HepG2 (cell line): ENCODE measurements at places on chromosomes 3 and 15.

DNA sequence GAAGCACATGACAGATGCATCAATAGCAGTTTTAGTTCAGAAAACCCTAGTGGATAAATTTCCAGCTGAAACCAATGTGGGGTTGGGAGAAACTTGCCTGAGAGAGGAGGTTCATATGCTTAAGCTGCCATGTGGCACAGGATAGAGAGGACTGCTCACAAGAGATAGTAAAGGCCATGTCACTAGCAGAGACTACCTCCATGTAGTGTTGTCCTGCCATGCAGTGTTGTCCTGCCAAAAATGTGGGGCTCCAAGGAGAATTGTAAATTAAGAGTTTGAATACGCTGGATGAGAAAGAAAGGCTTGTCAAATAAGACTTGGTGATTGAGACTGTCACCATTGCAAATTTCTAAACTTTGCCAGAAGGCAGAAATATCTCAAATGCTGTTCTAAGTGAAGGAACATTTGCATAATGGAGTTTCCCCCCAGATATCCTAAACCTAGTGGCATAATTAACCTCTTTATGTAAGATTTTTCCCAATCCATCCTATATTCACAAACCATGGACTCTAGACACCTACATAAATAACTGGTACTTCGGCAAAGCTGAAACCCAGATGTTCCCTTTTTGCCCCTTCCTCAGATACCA is 938.3 kb upstream of the ALCAM start:
- no peak for DNase-seq

- no peak for DNase-seq
Measured at GRCh38 chr3:62371720-62372591, 1.4 kb downstream of the FEZF2 start.

DNA sequence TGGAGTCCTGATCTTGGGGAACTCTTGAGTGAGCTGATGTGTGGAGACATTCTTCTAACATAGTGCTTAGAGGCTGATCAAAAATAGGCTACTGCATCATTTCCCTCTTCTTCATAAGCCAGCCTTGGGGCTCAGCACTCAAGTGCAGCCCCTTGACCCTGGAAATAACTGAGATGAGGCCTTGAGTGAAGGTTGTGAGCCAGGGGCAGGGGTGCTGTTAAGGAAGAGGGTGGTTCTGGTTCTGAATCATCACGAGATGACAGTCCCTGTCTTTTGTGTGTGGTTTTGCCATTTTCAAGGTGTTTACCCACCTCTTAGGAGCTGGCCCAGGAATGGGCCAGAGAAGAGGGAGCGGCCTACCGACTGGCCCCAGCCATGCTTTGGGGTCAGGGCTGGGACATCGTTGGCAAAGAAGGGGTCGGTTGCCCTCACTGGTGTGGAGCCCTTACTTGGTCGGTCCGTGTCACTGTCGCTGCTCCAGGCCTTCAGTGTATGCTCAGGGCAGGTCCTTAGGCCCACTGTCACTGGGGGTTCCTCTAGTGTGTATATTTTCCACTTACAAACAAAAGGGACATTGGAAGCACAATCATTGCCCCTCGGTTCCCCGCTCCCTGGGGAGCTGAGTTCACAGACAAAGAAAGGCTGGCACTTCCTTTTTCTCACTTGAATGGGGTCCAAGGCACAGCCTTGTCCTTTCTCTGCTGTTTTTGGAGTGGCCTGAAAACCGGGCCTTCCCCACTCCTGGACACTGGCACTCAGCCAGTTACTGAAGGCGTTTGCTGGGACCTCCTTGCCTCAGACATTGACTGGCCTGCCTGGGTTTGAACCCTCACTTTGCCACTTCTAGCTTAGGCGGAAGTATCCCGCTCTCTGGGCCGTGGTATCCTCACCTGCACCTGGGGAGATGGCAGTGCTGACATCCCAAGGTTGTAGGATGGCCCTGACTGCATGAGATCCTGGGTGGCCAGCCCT is 46.6 kb downstream of the SLC6A6 start:
- DNase-seq: no peak

- DNase-seq: no peak
Measured at GRCh38 chr3:165696496-165696895, 140.7 kb downstream of the BCHE start.

DNA sequence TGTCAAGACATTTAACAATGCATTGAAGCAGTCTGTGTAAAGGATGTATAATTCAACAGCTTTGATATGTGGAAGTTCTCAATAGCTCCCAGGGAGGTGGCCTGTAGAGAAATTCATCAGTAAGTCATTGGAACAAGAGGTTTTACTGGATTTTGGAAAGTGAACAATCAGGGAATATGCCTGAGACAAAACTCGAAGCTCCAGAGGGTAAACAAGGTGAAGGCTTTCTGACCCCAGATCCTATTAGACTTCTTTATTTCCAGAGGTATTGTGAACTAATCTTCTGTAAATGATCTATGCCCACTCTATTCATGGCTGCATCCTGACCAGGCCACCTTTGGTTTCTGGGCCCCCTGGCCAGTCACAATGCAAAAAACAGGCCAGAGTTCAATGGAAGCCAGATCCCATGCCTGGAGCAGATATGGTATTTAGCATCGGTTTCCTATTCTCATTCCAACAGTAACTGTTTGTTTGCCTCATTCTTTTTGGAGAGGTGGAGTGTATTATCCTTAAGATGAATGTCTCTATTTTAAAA is 177.3 kb downstream of the SATB1 start:
- DNase-seq: no peak

- no peak for DNase-seq
Measured at GRCh38 chr15:69991551-69991980, 106.2 kb downstream of the TLE3 start.

DNA sequence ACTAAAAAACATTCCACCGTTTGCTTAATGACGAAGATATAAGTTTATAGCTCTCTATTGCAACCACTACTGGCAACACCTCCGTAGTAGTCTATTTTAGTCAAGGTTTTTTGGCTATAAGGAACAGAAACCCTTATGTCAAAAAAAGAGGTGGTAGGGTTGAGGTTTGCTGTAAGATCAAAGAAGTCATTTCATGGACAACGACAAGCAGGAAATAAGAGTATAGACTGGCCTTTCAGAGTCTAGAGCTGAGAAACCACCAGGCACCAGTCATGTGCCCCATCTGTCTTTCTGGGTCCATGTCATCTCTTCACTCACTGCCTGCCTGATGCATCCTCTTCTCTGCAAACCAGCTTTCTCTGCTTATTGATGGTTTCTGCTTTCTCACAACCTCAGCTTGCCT is 42.7 kb downstream of the THBS1 start:
- DNase-seq: no peak

- no peak for DNase-seq
Measured at GRCh38 chr15:29704950-29705597, 117.2 kb downstream of the TJP1 start.
